ENCODE measurements at places on chromosomes 12 and 14.

- DNase-seq = no peak
These were observed 2.2 kb upstream of the DUSP16 start for GRCh38 chr12:12564911-12565310.

DNA sequence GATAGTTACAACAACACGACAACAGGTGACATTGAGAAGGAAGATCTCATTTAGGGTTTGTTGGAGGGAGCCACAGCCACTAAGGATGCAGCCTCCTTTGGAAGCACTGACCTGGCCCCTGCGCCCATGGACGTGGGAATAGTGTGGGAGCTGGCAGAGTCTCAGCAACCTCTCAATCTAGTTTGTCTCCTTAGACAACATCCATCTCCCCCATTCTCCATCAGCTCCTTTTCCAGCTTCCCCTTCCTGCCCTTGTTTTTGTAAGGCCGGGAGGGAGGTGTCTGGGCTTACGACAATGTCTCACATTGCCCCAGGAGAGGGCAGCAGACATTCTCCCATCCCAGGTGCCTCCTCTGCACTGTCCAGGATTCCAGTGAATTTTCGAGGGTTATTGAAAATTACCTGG is 170.2 kb upstream of the PZP start:
- no peak for DNase-seq

DNA sequence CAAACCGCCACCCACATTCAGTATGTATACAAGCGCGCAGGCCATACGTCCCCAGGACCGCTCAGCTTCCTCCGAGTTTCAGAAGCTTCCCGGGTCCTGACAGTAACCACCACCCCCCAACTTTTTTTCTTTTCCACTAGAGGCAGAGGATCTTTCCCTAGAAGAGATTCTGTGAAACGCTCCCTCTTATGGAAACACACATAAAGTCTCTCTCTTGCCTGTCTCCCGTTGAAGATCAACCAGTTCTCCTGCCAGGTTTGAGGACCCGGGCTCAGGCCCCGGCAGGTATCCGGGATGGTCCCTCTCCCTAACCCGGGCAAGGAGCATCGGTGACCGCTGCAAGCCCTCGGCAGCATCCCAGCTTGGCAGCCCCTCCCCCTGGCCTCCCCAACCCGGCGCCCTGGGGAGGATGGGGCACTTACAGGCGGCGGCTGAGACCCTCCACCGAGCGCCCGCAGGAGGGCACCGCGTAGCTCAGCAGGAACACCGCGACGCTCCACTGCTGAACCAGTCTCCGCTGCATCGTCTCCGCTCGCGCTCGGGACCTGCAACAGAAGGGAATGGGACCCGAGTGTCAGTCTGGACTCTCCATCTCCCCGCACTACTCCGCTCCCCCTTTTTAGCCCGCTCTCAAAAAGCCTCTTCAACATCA is 3.4 kb downstream of the PTHLH start:
- DNase-seq = peak; percentile 6

GRCh38 chr12:106126441-106127337 is 12.1 kb downstream of the NUAK1 start:
- DNase-seq = no peak

DNA sequence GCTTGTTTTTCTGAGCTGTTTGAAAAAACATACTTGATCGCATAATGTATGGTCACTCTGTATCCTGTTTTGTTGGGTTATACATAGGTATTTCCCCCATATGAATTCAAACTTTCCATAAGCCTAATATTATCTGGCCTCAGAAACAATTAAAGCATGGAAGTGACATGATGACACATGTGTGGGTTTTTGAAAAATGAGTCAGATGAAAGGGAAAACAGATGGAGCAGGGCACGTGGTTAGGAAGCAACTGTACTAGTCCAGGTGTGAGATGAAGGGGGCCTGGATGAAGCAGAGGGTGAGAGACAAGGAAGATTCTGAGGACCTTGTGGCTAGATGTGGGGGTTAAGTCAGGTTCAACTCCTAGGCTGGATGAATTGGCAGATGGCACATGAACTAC is 92.7 kb upstream of the DNM1L start:
- DNase-seq = no peak

GRCh38 chr14:75315144-75315543 is 36.5 kb downstream of the FOS start:
- no peak for DNase-seq

GRCh38 chr12:117967043-117967442 is 1.7 kb downstream of the KSR2 start:
- DNase-seq = no peak

GRCh38 chr14:90517076-90517841 is 120.4 kb downstream of the CALM1 start:
- no peak for DNase-seq

DNA sequence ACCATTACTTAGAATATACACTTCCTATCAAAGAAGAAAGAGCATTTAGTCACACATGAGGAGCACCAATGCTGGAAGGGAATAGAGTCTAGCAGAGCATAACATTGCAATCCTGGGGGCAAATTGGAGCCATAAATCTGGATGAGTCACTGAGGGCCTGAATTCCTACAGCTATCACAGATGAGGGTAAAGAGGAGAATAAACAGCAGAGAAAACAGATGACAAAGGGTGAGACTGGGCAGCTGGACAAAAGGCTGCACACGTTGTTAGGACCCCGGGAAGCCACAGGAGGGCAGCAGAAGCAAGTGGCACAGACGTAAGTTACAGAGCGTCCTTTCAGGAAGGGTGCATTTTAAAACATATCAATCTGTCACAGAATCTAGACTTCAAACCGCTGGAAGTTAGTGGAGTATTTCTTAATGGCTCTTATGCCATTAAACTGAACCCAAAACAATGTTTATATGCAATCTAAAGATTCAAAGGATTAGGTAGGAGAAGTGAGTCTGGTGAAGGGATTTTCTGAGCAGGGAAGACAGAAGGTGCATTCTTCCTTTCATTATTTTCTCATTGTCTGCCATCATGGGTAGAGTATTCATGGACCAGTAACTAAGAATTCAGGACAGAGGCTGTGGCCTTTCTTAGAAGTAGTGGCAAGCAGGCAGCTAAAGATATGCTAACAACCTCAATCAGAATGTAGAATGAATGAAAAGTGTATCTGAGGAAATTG is 159.8 kb upstream of the DAAM1 start:
- DNase-seq = no peak

DNA sequence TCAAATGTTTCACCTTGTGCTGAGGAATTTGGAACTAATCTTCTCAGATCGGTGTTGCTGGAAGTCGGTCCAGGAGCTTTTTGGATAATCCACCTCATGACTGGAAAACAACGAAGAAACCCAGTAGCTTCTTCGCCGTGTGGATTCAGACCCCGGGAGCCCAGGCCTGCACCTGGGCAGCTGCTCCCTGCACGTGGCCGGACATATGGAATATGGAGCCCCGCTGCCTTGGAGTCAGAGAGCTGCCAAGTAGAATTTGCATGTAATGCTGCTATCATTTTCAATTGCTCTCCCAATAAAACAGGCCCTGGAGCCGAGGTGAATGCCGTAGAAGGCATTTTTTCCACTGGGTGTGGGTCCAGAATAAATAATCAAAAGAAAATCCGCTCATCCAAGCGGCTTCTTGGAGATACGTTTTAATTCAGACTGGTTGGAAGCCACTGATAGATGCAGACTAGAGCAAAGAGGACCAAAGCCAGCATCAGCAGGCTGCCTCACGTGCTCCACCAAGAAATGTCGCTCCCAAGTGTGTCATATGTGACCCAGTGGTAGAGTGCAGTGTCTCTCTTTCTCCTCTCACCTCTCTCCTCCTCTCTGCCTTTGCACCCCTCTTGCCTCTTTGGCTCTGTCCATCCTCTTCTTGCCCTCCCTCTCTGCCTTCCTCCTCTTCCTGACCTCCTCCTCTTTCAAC is 115.3 kb downstream of the ZNF664 start:
- no peak for DNase-seq

GRCh38 chr12:25023808-25024207 is 74.9 kb upstream of the BCAT1 start:
- DNase-seq = no peak

DNA sequence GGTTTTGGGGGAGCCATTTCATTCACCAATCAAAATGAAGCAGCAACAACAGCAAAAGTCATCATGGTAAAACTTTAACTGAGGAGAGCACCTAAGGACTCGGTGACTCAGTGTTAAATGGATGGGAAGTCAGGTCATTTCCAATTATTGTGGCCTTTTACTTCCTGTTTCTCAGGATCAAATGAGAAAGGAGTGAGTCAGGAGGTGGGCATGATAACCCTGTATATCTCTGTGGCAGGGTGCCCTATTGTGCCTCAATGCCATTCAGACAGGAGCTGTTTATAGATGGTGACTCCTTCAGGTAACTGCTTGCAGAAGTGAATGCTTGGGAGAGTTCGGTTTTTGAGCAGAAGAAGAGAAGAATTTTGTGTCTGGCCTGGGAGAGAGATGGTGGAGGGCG is 135.5 kb upstream of the CPM start:
- no peak for DNase-seq

GRCh38 chr12:105330931-105331804 is 677 bp downstream of the C12orf75 start:
- no peak for DNase-seq

GRCh38 chr12:29547864-29548263 is 50.4 kb upstream of the OVCH1 start:
- DNase-seq = no peak

DNA sequence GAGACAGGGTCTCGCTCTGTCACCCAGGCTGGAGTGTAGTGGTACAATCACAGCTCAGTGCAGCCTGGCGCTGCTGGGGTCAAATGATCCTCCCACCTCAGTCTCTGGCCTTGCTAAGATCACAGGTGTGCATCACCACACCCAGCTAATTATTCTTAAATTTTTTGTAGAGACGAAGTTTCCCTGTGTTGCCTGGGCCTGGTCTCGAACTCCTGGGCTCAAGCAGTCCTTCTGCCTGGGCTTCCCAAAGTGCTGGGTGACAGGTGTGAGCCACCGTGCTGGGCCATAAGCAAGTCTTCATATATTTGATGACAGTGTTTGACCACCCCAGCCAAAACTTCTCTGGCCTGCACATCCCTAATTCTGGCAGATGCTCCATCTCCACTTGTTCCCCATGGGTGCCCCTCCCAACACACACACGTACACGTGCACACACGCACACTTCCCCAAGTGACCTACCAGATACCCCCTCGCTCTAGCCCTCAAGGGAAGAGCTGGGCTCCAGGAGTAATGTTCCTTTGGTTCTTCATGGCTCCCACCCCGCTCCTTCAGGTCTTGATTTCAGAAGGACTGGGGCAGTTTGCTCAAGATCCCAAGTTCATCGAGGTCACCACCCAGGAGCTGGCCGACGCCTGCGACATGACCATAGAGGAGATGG is 104.3 kb upstream of the FKBP4 start:
- no peak for DNase-seq

DNA sequence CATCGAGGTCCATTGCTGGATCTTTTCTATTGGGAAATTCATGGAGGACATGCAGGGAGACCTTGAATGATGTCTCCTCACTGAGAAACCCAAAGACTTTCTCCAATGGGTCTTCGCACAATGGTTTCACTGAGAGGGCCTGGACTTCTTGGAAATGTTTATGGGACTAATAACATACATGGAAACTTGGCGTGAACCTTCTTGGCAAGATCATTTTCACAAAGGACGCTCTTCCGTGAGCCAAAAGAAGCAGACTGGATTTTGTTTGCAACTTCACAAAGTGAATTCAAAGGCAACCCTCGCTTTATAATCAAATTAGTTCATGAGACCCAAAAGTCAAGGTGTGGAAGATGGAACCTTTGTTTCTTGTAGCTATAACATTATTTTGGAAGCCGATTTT is 154.4 kb downstream of the TMEM132C start:
- DNase-seq = no peak

- no peak for DNase-seq
These were observed at the start of gene PRPH for GRCh38 chr12:49295082-49295936. Gene PRPH, plus strand, starts transcription at chr12:49295147. Its CDS starts 54 bp downstream, at chr12:49295201.

GRCh38 chr12:25248732-25249131 is 2.0 kb downstream of the KRAS start:
- DNase-seq = no peak

DNA sequence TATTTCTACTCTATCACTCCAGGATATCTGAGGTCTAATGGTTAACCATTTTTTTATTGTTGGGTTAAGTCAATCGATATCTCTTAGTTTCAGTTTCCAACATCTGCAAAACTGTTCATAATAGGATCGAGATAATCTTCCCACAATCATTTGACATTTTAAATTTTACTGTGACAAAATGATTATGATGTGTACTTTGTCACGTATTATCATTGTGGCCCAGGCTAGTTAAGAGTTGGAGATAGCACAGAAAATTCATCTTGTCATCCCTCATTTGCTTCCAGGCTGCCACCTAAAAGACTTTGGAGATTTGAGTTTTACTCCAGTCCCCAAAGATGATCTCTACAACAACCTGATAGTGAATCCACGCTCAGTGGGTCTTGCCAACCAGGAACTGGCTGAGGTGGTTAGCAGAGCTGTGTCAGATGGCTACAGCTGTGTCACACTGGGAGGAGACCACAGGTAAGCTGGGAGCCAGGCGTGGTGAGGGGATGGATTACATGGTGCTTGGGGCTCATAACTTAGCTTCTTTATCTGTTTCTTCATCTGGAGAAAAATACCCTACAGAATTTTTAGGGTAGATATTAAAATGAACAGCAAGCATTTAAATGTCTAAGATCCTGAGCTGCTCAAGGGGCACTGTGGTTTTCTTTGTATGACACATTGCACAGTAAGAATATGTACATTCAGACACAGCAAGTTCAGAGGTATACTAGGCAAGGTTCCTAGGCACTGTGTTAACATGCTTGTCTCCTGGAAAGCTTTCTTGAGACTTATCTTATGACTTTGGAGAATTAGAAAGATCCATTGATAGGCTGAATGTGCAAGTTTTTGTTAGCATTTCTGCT is 22.4 kb downstream of the ARG2 start:
- DNase-seq = no peak

GRCh38 chr12:1837541-1838204 is 17.3 kb downstream of the LRTM2 start:
- no peak for DNase-seq

GRCh38 chr12:61896436-61896835 is 363.8 kb upstream of the USP15 start:
- no peak for DNase-seq

GRCh38 chr12:126385785-126386184 is 1320.5 kb downstream of the AACS start:
- no peak for DNase-seq

GRCh38 chr14:68513137-68513536 is 279.7 kb downstream of the ZFP36L1 start:
- no peak for DNase-seq

- no peak for DNase-seq
These were observed 116.0 kb upstream of the LRIG3 start for GRCh38 chr12:59036347-59036746.
